ENCODE measurements at places on chromosomes 3 and 15. TPM values are rescaled to one million over a fixed set of nuclear protein-coding genes. Genes with fewer than 3 reads are reported as not detected.

- no peak for DNase-seq
Observed at GRCh38 chr3:5694266-5694665, 506.8 kb downstream of the EDEM1 start.

- DNase-seq = no peak
Observed at GRCh38 chr15:34904527-34904926, 65.0 kb downstream of the AQR start.

GRCh38 chr3:11601446-11602238, 42.1 kb downstream of the VGLL4 start:
- DNase-seq = no peak

GRCh38 chr3:12966847-12967605, 106.2 kb downstream of the IQSEC1 start:
- no peak for DNase-seq

GRCh38 chr15:32972686-32973085, 221.8 kb downstream of the FMN1 start:
- no peak for DNase-seq

DNA sequence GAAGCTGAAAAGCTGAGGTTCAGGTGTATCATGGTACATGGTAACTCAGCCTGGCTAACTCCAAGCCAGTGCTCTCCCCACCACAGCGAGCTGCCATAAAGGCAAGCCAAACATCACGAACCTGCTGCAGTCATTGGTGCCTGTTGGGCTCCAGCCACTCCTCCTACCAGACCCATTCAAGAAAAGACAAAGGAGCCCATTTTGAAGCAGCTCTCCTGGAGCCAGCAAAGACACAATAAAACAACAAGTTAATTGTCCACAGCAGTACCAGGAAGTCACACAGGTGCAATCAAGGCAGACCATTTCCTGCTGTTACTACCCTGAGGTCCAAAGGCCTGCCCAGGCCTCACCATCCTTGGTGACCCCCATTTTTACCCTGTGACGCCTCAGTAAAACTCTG, 77.6 kb downstream of the DAPK2 start:
- no peak for DNase-seq

DNA sequence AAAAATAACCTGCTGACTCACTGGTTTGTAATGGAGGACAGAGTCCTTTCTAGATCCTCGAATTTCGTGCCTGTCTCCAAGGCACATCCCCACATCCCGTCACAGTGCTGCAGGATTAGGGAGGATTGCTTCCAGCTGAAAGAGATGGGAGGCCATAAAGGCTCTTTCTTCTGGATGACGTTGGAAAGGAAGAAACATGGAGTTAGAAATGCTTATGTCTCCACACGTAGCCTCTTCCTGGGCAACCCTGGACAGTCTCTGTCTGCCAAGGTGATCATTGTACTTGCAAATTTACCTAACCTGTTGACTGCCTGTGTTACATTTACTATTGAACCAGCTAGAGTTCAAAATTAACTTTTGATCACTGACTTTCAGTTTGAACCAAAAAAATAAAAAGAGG, 27.6 kb upstream of the VILL start:
- no peak for DNase-seq

DNA sequence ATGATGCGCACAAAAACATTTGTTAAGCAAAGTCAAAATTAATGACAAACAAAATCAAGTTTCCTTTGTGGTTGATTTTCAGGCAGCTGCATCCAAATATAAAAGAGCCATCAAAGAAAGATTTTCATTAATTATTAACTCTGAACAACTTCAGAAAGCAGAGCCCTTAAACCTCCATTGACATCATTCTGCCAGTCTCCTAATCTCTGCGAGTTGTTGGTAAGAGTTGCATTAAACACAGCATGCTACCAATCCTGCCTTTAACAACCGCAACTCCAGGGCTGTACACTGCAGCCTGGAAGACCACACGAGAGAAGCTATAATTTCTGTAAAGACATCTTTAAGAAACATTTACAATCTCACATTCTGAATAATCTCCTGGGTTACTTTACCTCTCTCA, 204.6 kb downstream of the NR2F2 start:
- DNase-seq = no peak

GRCh38 chr3:113405180-113405579, 36.1 kb downstream of the CFAP44 start:
- no peak for DNase-seq

DNA sequence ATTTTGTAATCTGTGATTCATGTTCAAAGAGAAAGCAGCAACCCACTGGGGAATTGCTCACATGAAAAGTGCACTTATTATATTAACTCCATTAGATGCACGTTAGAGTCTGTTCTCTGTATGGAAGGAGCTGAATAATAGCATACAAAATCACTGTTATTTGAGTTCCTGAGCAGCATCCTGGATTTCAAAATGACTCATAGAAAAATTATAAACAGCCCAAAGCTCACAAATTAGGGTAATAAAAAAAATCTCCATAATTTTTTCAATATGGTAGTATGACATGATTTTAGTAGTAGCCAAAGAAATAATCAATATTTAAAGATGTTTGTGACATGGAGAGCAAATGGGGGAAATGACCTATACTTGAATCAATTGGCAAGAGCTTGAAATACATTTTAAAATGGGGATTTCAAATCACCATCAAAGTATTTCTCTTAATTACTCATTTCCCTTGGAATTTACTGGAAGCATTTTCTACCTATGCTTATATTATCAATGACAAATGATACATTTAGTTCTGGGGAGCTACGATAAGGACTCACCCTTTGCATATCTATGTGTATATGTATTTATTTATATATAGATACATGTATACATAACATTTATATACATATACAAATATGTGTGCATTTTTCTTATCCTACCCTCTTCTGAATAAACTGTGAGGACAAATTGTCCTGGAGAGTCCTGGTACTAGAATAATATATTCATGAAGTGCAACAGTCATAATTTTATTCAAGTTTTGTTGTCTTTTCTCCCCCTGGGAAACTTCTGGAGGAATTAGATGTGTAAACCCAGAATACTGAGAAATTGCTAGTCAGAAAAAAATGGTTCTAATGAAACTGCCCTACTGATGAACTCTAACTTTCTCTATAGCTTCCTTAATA, 116.3 kb downstream of the RPL22L1 start:
- DNase-seq = no peak

DNA sequence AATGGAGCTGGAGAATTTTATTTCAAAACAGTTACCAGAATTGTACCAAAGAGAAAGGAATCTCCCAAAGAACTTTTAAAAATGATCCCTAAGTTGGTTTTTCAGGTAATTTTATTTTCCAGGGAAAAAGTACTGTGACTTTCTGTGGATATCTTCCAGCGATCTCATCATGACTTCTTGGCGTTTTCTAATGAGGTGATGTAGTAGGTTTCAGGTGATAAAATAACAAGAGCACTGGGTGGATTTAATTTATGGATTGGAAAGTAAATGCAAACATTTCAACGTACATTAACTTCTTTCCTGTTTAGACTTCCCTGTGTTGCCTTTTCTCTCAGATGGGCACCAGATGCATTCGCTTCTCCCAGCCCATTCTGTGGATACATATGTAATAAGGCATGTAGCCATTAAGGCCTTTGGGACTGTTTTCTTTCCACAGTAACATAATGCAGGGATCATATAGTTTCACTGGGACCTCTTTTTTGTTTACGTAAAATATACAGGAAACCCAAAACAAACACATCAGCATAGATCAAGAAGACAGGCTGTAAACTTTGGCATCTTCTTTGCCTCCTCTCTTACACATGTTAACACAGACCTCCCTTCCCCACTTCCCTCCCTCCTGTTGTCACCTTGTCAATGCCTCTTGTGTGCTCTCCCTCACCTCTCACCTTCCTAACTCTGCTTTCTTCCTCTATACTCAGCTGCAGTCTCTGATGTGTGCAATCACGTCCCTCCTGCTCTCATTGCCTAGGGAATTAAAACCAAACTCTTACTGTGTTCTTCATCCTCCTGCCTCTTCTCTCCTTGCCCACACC, 13.0 kb downstream of the PHLDB2 start:
- no peak for DNase-seq

- DNase-seq = no peak
Observed at GRCh38 chr3:159005137-159005536, 203.3 kb downstream of the MFSD1 start.

GRCh38 chr3:141269961-141270360, 38.3 kb downstream of the PXYLP1 start:
- DNase-seq = no peak

DNA sequence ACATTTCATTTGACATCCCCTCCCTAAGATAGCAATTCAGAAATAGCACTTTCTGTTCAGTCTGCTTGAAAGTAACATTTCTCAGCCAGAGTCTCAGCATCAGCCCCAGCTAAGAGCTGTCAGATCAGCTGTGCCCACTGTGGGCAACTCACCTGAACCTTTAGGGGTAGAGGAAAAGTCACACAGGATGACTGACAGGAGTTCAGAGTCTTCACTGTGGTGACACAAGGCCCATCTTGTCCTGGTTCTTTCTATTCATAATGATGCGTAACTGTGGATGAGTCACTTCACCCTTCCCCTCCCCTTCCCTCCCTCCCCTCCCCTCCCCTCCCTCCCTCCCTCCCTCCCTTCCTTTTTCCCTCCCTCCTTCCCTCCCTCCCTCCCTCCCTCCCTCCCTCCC, 96.1 kb upstream of the RASGRP1 start:
- DNase-seq = no peak

GRCh38 chr3:195015021-195015420, 255.9 kb downstream of the XXYLT1 start:
- no peak for DNase-seq

GRCh38 chr15:93758824-93759223, 472.5 kb upstream of the MCTP2 start:
- no peak for DNase-seq

DNA sequence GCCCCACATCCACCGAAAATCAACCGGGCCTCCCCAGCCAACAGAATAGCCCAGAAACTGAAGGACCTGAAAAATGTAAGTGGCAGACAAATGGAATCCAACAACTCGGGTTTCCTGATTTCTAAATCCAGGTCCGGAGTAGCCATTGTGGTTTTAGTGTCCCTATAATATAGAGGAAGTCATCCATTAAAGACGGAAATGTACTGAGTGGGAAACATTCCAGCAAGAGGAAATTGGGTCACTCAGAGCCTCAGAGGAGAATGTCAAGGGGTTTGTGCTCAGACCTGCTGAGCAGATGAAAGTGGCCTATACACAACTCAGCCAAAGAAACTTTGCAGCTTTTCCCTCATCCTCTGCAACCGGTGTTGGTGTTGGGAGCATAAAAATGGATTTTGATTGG, 366.7 kb downstream of the ERC2 start:
- no peak for DNase-seq

DNA sequence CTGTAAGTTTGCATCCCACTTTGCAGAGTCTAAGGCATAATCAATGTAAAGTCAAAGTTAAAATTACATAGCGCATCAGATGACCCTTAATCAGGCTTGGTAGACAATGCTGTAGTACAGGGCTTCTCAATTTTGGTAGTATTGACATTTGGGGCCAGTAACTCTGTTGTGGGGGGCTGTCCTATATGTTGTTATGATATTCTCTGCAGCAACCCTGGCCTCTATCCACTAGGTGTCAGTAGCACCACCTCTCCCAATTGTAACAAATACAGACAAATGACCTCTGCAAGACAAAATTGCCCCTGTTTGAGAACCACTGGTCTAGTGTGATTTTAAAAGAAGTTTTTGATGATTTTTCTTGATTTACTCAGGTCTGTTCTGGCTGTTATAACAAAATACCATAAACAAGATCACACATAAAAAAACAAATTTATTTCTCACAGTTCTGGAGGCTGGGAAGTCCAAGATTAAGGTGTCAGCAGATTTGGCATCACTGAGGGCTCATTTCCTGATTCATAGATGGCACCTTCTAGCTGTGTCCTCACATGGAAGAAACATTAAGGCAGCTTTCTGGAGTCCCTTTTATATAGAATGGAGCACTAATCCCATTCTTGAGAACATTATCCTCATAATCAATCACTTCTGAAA, 37.6 kb upstream of the SLC9A9 start:
- no peak for DNase-seq

GRCh38 chr15:98740295-98740694, 92.0 kb downstream of the IGF1R start:
- no peak for DNase-seq

DNA sequence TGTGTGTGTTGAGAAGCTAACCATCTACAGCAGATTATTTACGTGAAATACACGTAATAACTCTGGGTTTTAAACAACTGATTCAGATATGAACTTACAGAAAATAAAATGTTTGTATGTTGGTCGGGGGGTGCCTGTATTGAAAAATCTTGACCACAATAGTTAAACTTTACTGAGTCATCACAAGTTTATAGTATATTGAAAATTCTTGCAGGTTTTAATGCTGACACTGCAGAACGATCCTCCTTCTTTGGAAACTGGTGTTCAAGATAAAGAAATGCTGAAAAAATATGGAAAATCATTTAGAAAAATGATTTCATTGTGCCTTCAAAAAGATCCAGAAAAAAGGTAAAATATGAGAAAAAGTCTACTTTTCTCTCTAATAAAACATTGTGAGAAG, 41.3 kb upstream of the SLC22A13 start:
- DNase-seq = no peak

GRCh38 chr15:83248151-83249029, 36.1 kb downstream of the BNC1 start:
- DNase-seq = no peak

DNA sequence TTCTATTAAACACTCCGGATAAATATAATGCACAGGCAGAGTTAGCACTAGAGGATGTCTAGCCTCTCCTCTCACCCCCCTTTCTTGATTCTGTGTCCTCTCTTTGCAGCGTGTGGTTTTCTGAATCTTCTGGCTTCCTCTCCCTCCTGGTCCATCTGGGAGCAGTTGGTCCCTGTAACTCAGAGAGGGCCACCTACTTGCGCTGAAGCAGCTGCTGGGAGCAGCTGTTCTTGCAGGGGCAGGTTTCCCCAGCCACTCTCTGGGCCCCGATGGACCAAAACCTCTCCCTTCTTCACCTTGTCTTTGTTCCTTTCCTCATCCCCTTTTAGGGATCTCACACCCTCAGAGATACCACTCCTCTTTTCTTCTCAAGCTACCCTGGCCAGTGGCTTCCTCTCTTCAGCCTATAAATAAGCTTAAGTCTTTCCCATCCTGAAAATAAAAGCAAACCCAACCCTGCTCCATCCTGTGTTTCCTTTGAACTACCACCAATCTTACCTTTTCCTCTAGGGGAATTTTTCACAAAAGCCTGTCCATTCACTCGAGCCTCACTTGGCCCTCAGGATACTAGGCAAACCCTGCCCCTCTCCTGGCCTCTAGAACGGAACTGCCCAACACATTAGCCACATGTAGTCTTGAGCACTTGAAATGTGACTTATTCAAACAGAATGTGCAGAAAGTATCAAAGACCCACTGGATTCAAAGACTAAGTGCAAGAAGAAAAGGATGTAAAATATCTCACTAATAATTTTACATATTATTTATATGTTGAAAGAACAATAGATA, 59.7 kb downstream of the STARD5 start:
- no peak for DNase-seq

Gene SLC28A1
- not detected for total RNA-seq

Gene GOLGA6L7
- total RNA-seq = not detected

Gene TTLL13
- total RNA-seq = not detected

Gene COL6A6
- total RNA-seq = 0.06 TPM

Gene HCLS1
- total RNA-seq = 61.5 TPM

Gene UROC1
- total RNA-seq = not detected

Gene SERINC4
- total RNA-seq = not detected

Gene CCR2
- 3.6 TPM for total RNA-seq

Gene GRAMD1C
- 2.5 TPM for total RNA-seq

Gene PLCL2
- 28.5 TPM for total RNA-seq

Gene DAZL
- not detected for total RNA-seq

Gene CRABP1
- total RNA-seq = not detected
